ENCODE measurements at places on chromosomes 6 and 20. TPM values are rescaled to one million over a fixed set of nuclear protein-coding genes. Genes with fewer than 3 reads are reported as not detected.

DNA sequence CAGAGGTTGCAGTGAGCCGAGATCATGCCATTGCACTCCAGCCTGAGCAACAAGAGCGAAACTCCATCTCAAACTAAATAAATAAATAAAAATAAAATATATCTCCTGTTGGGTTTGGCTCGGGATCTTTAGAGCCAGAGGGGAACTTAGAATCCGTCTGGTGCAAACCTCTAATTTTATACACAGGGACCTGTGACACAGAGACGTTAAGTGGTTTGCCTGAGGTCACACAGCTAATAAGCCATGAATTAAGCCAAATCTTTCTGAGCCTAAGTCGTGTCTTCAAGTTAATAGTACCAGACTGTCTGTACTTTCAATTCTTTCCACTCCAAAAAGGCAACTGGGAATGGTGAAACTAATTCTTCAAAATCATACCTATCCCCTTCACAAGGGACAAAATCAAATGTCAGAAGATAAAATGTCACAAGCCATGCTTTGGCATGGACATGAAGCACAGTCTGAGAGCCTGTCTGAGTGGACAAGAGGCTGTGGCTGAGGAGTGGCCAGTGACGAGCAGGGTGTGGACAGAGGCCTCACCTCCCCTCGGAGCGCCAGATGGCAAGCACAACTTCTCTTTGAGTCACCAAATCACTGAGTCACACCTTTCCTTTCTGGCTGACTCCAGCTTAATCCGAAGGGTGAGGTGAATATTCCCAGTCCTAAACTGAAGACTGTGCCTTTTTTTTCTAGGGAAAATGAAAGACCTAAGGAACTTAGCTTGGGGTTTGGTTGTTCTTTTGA lies 177.4 kb downstream of the TFAP2A start:
- DNase-seq: no peak

- DNase-seq: no peak
Observed at GRCh38 chr6:135114355-135115145, 59.9 kb upstream of the HBS1L start.

- no peak for DNase-seq
Observed at GRCh38 chr20:61435184-61435822, 183.2 kb downstream of the CDH4 start.

DNA sequence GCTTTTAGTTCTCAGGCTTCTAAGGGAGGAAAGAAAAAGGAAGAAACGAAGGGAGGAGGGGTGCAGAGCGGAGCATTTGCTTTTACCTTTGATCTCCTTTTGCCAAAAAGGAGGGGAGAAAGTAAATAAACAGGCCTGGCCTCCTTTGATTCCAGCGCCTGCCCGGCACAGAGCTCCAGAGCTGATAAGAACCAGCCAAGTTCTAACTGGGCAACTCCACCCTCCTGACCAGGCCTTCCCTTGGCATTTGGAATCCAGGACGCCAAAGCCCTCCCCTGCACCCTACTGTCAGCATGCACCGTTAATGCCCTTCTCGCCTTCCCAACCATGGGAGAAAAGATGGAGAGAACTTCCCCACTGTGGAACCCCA lies 120.8 kb upstream of the PTPN1 start:
- DNase-seq: no peak

DNA sequence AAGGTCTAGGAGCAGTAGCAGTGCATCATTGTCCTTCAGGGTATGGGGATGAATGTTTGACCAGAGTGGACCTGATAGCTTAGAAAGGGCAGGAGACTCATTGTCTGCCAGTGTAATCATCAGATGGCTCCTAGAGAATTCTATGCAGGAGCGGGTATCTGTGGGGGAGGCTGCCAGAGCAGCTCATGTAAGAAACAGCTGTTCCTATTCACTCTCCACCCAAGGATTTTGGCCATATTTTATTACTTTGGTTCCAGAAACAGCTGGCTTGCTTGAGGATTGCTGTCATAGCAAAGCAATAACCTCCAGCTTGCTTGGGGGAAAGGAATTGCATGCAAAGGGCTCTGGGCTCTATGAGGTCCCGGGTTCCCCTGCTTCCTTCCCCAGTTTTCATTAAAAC lies 44.1 kb downstream of the RALY start:
- DNase-seq: no peak

GRCh38 chr20:49620364-49621240 lies 52.7 kb upstream of the PTGIS start:
- DNase-seq: no peak

GRCh38 chr6:109083657-109084056 lies 11.0 kb downstream of the SESN1 start:
- DNase-seq: no peak

DNA sequence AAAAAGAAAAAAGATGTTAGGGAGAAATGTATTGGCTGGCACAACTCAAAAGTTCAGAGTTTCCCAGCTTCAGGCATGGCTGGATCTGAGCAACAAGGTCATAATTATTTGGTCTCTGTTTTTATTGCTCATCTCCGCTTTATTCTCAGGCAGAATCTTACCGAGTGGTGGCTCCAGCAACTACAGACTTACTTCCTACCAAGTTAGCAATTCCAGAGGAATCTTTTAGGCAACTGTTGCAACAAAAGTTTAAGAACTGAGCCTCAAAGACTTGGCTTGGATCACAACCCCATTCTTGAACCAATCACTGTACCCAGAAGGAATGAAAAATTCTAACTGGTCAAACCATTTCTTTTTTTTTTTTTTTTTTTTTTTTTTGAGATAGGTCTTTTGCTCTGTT lies 35.5 kb upstream of the NCOA3 start:
- no peak for DNase-seq

DNA sequence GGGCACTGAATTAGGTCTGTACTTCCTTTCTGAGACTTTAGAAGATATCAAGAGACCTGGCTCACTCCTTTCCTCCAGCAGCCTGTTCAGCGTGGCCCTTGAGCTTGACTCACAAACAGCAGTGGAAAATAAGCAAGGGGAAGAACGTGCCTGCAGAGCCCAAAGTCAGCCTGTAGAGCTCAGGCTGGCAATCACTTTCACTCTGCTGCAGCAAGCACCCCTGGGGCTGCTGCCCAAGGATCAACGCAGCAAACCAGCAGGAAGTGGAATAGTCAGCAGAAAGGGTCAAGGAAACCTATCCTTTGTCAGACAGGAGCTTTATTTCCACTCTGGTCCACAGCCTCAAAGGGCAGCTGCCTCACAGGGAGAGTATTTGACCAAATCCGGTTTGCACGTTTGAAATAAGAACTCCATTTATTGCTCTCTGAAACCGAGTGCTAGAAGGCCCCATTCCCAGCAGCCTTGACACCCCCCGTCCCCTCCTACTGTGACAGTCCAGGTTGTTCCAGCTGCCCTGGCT lies 77.4 kb downstream of the PRDM1 start:
- DNase-seq: peak; percentile 40

- DNase-seq: no peak
Observed at GRCh38 chr6:89398762-89399525, 13.1 kb downstream of the RRAGD start.

DNA sequence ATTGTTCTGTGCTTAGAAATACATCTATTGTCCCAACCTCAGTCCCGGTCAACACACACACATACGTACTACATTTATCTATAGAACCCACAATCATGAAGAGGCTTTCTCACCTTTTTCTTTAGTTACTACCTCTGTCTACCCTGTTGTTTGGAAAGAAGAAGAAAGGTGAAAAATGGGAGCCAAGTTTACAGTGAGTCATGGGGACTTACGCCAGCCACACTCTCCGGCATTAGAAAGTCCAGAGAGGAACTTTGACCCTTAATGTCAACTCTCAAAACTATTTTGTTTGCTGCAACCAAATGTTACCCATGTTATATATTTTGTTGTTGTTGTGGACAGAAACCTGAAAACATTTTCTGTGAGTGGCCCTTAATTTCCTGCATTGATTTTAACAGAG lies 259.1 kb downstream of the ZFAND3 start:
- no peak for DNase-seq

- DNase-seq: no peak
Observed at GRCh38 chr6:96575359-96575758, 12.4 kb downstream of the FHL5 start.

GRCh38 chr6:47126647-47127391 lies 84.7 kb upstream of the ADGRF1 start:
- no peak for DNase-seq

DNA sequence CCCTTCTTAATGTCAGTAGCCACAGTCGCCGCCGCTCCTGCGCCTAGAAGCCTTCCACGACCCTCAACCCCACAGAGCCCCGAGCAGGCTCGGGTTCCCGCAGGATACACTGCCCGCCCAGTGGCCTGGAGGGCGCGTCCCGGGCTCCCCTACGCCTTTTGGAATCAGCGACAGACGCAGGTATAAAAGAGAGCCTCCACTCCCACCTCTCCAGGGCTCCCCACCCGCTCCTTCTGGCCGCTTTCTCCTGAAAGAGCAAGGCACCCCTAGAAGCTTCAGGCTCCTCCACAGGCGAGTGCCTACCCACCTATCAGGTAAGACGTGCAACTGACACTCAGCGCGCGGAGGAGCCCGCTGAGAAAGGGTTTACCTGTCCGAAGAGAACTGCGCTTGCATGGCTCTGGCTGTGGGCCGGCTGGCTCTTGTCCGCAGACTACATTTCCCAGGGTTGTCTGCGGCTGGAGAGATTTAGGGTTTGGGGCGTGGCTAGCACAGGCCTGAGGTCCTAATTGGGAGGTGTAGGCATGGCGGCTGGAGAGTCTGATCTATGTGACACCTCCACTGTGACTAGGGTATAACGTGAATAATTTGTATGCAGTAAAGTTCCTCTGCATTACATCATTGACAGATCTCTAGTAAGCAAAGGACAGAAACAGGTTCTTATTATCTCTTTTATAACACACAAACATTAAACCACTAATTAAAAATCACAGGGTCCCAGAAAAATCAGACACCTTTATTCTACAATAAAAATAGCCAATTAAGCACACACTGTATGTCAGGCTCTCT lies 13.5 kb upstream of the ZNF391 start:
- DNase-seq: peak; percentile 66

GRCh38 chr20:19867074-19867473 lies 109.0 kb downstream of the RIN2 start:
- no peak for DNase-seq

DNA sequence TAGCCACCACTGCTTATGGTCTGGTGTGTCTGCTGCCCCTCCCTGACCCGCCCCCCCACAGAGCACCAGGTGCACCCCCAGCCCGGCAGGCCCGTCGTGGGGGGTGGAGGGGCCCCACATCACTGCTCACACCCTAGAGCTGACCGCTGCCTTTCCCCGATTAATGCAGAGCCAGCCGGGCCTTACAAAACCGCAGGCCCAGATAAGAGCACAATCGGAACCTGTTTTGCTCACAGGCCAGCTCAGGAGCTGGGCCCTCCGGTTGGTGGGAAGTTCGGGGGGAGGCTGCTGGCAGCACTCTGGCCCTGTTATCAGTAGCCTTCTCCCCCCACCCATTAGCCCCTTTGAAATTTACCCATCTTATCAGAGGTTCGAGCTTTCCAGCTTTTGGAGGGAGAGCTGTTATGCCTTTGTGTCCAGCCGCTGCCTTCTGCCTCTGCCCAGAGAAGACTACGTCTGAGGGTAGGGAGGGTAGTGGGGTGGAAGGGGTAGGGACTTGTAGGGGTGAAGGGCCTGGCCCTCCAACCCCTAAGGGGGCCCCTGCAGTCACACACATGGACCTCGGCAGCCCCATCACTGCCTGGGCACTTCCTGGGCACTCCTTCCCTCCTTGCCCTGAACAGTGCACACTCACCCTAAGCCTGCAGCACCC lies 6.9 kb upstream of the SPDEF start:
- no peak for DNase-seq

DNA sequence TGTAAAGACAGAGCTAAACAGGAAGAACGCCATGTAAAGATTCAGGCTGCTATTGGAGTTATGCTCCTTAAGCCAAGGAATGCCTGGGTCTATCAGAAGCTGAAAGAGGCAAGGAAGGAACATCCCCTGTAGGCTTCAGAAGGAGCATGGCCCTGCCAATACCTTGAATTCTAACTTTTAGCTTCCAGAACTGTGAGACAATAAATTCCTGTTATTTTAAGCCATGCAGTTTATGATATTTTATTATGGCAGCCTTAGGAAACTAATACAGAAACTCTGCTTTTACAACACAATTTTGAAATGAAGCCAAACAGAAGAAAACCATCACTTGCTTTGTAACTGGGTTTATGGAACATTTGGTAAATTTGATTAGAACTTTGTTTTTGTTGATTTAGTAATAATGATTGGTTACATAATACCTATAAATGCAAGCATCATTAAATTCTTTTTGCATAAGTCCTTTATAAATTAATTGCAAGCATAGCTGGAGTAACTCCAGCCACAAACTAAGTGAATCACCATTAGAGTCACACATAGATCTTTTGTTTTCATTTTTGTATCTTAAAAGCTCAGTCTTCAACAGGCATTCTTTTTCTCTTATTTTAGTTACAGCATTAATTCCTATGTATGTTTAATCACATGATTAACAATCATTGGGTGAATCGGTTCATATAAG lies 33.5 kb upstream of the TSPYL1 start:
- no peak for DNase-seq

- DNase-seq: no peak
Observed at GRCh38 chr6:49978332-49979226, 9.2 kb upstream of the DEFB113 start.

DNA sequence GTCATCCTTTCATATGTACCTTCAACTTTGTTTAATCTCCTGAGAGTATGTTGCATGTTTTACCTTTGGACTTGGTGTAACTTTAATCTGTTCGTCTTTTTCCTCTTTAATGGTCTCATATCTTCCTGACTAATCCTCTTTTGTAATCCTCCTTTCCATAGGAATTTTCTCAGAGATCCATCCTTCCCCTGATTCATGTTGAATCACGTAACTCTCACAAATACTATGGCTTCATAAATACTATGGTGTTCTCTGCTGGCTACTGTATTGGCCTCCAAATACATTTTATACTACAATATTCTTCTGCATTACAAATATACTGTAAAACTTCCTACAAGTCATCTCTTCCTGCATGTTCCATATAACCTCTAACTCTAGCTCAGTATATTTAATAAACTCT lies 317.7 kb upstream of the ADGRB3 start:
- no peak for DNase-seq

GRCh38 chr6:122751326-122751725 lies 28.2 kb upstream of the FABP7 start:
- no peak for DNase-seq

DNA sequence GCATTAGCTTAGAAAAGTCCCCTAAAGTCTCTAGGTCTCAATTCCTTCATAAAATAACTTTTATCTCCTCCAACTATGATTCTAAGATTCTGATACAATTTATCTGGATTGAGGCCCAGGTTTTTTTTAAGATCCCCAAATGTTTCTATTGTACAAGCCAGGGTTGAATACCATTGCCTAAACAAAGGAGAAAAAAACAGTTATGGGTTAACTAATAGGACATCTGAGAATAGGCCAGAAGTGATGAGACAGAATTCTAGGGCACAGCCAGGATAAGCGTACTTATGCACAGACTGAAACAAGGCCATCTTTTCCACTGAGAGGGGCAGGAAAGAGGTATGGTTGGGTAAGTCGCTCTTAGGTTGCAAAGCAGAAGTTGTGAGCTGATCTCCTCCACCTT lies 26.4 kb downstream of the EPB41L2 start:
- no peak for DNase-seq

GRCh38 chr6:6176586-6177228 lies 143.8 kb downstream of the F13A1 start:
- DNase-seq: no peak

GRCh38 chr20:1835186-1836035 lies 59.8 kb upstream of the SIRPA start:
- DNase-seq: no peak

The RWDD2A gene
- 0.92 TPM for total RNA-seq

The HMGN3 gene
- total RNA-seq: 18.5 TPM

The GHRH gene
- not detected for total RNA-seq

The NINL gene
- total RNA-seq: 0.66 TPM

The NAPB gene
- 3.5 TPM for total RNA-seq

The SNAP25 gene
- not detected for total RNA-seq

The EFCAB8 gene
- total RNA-seq: 0.25 TPM

The HLA-C gene
- 1,115 TPM for total RNA-seq
